RPMI7951 (cell line): ENCODE measurements at places on chromosomes 7 and 10.

- DNase-seq, result peak; percentile 71
Observed at GRCh38 chr10:79401015-79401921, 44.2 kb downstream of the ZCCHC24 start.

DNA sequence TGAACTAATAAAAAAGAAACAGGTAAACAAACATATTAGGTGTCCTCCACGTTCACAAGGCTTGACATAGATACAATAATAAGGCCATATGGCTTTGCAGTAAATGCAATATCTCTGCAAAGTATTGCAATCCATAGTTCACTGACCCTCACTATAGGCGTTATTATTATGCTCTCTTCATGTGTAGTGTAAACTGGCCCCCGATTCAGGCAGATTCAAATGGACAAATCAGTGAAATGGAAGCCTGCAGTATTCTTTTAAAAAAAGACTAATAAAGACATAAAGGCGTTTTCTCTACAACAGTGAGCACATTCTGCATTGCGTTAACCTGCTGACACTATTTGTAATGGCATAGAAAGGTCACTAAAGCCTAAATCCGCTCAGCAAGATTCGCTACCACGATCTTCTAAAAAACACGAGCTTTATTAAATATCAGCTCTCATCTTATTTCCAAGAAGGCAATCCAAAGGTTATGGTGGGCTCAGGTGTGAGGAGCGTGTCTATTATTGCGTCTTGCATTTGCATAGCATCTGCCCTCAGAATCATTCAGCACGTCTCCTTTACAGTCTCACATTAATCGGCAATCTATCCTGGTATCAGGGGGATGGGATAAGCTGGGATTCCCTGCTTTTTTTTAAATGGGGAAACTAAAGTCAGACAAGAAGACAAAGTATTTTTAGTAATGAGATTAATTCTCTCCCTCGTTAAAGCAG lies 36.2 kb downstream of the FRMD4A start:
- DNase-seq, result no peak

- DNase-seq, result no peak
Observed at GRCh38 chr7:589781-590575, 70.3 kb upstream of the PDGFA start.

DNA sequence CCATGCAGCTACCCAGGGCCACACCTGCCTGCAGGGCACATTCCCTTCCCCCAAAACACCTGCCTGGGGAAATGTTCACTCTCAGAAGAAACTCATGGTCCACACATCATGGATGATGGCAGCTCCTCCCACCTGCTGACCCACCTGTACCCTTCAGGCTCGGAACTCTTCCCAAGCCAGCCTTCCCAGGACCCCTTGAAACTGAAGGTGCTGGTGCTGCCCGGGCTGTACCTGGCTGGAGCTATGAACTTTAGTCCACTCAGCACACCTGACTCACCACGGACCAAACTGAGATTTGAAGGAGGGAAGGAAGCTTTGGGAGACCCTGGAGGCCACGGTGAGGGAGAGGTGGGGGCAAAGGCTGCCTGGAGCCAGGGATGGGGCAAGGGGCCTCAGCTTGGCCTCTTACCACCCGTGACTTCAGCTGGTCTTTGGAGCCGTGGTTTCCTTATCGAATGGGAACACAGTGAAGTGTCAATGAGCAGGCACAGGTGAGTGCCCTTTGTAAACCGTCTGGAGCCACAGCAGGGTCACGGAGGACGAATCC lies 30.1 kb upstream of the INPP5A start:
- DNase-seq, result no peak

- peak; percentile 94 for DNase-seq
Observed at GRCh38 chr7:30869794-30870611, 41.6 kb upstream of the AQP1 start.

GRCh38 chr10:24869354-24870015 lies 82.9 kb downstream of the PRTFDC1 start:
- DNase-seq, result peak; percentile 34

DNA sequence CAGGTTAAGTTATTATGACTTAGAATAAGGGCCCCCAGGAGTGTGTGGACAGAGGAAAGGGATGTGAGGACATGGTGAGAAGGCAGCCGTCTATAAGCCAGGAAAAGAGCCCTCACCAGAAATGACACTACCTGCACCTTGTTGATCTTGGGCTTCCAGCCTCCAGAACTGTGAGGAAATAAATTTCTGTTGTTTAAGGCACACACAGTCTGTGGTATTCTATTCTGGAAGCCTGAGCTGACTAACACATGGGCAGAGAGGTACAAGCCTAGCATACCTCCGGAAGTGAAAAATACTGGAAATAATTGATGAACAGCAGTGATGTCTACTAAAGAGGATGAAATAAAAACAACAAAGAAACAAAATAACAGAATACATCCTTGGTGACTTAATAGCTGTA lies 46.1 kb upstream of the GRB10 start:
- peak; percentile 38 for DNase-seq

- DNase-seq, result no peak
Observed at GRCh38 chr10:111142092-111142768, 65.4 kb downstream of the ADRA2A start.

GRCh38 chr7:32914184-32914583 lies 22.6 kb upstream of the KBTBD2 start:
- no peak for DNase-seq

DNA sequence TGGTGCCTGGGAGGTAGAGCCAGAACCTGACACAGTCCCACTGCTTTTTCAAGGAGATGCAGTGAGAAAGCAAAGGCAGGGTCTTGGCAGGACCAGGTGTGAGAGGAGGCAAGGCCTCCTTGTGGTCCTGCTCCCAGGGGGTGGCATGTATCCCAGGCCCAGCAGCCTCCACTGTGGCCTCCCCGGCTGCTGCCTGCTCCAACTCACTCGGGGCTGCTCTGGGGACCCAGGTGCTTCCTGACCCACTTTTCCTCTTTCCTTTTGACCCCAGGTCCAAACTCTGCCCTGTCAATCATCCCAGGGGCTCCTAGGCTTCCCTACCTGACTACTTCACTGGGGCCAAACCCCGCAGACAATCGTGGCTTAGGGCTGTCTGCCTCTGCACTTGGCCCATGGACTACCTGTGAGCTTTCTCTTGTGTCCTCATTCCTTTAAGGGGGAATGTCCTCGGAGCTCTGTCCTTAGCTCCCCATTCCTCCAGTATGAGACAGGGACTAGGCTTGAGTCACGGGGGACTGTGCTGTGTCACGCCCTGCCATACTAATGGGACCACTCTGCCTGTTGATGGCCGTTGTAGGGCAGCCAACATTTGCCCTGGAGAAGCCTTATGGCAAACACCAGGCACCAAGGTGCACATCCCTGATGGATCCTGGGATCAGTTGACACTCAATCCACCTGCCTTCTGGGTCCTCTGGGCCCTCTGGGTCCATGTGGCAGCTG lies 1.1 kb upstream of the AEBP1 start:
- DNase-seq, result no peak

- no peak for DNase-seq
Observed at GRCh38 chr10:72058989-72059842, 29.1 kb downstream of the SPOCK2 start.

DNA sequence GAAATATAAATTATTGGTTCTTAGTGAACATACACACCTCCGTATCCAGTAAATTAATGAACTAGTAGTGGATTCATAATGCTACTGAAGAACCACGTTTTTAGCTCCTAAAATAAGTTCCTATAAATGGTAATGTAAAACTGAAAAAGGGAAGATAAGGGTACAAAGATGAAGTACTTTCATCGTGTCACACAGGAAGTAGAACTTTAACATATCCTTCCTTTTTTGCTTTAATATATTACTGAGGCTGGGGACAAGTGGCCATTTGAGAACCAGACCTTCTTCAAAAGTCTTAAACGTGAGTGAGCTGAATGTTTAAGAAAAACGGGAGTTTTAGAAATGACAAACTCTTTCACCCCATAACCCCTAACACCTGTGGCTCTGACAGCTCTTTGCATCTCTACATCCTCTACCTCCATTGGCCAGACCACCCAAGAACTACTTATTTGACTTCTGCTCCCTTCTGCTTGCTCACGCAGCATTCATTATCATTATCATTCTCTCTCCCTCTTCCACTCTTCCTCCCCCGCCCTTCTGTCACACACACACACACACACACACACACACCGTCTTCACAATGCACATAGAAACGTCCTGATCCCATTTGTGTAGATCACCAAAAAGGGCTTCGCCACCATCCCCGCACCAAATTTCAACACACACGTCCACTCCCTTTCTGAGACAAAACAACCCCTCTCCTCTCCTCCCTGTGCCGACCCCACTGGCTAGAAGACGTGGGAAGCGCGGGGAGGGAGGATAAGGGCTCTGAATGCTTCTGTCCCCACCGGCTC lies 677 bp downstream of the SKAP2 start:
- peak; percentile 60 for DNase-seq

- no peak for DNase-seq
Observed at GRCh38 chr7:74522281-74522905, 68.7 kb downstream of the GTF2IRD1 start.

DNA sequence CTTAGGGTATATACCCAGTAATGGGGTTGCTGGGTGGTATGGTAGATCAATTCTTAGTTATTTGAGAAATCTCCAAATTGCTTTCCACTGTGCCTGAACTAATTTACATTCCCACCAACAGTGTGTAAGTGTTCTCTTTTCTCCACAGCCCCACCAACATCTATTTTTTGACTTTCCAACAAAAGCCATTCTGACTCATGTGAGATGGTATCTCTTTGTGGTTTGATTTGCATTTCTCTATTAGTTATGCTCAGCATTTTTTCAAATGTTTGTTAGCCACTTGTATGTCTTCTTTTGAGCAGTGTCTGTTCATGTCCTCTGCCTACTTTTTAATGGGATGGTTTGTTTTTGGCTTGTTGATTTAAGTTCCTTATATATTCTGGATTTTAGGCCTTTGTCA lies 66.4 kb downstream of the MGAM2 start:
- DNase-seq, result peak; percentile 73

DNA sequence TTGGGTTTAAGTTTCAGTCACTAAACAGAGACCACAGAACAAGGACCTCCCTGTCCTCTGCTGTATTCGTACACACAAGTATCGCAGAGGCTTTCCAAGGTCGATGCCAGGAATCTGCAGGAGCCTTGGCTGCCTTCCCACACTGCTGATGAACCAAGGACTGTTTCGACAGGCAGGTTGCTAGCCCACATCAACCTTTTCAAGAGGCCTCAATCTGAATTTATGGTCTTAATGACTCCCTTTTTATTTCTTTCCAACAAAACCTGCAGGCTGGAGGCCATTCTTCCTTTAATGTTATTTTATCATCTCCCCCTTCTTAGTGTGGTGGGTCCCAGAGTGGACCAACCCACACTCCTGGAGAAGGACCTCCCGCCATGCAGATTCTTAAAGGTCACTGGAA lies 45.6 kb downstream of the JCAD start:
- DNase-seq, result peak; percentile 42

- peak; percentile 11 for DNase-seq
Observed at GRCh38 chr10:47031211-47031900, 120.1 kb downstream of the PTPN20 start.

DNA sequence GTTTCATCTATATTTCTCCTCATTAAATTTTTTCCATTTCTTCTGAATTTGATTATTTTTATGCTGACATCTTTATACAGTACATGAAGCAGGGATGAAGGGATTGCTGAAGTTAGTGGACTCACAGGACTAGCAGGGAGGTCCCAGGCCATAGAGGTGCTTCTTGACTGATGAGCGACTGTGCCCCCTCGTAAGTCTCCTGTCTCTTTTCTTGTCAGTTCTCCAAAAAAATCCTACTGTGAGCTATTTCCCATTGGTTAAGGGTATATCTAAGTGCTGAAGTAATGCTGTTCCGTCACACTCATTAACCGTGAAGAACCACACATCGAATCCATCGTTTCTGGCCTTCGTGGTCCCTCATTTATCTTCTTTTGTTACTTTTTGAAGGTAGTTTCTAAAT lies 27.7 kb downstream of the HECW1 start:
- no peak for DNase-seq

GRCh38 chr10:1774796-1775195 lies 37.5 kb upstream of the ADARB2 start:
- no peak for DNase-seq

DNA sequence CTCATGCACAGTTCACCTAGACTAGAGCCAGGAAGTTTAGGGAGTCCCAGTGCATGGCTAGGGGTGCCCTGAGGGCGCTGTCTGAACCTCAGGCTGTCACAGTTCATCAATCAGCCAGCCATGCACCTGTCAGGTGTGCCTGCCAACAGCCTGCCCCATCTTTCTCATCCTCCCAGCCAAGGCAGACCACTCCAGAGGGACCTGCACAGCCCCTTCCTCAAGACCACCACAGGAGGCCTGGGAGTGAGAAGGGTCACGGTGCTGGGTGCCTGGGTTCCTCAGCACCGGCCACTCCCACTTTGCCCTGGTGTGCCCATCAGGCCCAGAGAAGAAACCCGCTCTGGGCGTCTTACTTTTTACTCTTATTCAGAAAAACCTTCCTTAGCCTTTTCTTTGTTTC lies 8.4 kb downstream of the ATP6V1F start:
- DNase-seq, result no peak

GRCh38 chr10:126511917-126512479 lies 123.7 kb upstream of the ADAM12 start:
- no peak for DNase-seq

DNA sequence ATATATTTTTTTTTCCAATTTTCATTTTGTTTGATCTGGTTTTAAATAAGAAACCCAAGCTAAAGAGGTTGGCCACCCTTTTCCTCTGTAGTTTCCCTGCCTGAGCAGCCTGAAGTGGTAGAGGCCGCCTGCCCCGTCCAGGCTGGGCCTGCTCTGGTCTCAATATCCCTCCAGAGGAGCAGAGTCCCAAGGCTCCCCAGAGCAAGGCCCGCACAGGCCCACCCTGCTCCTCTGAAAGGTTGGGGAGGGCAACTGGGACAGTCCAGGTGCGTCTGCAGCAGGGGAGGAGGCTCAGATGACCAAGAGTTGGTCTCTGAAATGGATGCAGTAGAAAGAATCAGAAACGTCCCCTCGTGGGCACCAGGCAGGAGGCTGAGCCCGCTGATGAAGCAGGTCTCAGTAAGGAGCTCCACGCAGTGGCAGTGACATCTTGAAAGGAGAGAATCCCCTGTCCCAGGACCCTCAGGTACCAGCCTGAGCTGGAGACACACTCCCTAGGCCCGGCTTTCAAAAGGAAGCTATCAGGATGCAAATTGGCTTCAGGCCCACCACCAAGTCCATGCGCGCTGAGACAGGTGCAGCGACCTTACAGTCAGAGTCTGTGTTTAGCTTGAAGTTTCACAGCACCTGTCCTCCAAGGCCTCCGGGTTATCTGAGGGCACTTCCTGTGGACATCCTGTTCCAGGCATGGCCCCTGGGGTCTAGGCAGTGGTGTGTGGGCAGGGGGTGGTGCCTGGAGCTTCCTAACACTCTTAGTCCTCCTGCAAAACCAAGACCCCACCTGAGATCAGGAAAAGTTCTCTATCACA lies 37.7 kb downstream of the EN2 start:
- DNase-seq, result no peak

- no peak for DNase-seq
Observed at GRCh38 chr7:57343901-57344622, 105.9 kb upstream of the ZNF716 start.
